ENCODE measurements at places on chromosomes 16 and 17. TPM values are rescaled to one million over a fixed set of nuclear protein-coding genes. Genes with fewer than 3 reads are reported as not detected.
A peak's percentile ranks its signal among the peaks of the same experiment; 100 is the strongest.

DNA sequence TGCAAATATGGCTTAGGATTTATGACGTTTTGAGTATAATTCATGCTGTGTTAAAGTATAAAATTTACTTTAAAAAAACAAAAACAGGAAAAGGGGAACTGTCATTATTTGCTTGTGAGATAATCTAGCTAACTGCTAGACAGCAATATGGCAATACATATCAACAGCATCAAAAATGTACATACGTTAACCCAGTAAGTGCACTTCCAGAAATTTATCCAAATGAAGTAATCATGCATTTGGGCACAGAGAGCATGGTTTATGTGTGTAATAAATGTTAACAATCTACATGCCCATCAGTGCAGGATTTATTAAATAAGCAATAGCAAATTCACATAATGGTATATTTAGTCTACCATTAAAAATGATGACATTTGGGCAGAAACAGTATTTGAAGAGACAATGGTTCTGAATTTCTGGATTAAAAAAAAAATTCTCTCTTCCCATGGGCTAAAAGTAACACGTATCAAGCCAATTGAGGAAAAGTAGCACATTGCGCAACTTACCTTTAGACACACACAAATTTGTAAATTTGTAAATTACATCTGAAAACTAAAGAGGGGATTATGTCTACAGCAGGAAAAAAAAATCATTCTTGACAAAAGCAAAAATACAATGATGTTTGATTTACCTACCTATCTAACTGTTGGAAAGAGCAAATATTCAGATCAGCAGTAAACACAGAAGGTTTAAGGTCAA is 80.2 kb downstream of the CACNG1 start:
- DNase-seq = no peak
- H3K27me3 ChIP-seq = no peaks in the 10 kb centered on the region
- no peak overlapping the region for H3K4me3 ChIP-seq
- no peak overlapping the region for H3K27ac ChIP-seq
- H3K4me1 ChIP-seq = no peaks in the 10 kb centered on the region
- H3K36me3 ChIP-seq = peaks cover 6% of the 10 kb centered on the region

- H3K36me3 ChIP-seq = no peaks in the 10 kb centered on the region
- H3K27ac ChIP-seq = no peak overlapping the region
- H3K27me3 ChIP-seq = no peaks in the 10 kb centered on the region
- no peaks in the 10 kb centered on the region for H3K4me1 ChIP-seq
Measured at GRCh38 chr17:40824015-40824832, 1.8 kb upstream of the KRT10 start.

DNA sequence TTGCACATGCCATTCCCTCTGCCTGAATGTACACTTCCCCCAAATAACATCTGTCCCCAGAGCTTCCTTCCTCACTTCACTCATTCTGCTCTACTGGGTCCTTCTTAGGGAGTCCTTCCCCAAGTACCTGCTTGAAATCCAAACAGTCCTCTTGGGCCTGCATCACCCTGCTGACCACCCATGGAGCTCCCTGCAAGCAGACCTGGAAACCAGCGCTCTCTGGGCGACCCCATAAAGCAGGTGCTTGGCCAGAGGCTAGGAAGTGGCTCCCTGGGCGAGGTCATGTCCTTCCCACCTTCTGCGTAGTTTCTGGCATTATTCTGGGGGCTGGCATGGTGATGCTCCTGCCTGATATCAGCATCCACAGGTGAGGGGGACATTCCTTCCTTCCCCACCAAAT is 12.2 kb upstream of the NTN1 start:
- DNase-seq = no peak
- no peak overlapping the region for H3K27ac ChIP-seq
- H3K4me1 ChIP-seq = no peaks in the 10 kb centered on the region
- no peak overlapping the region for H3K4me3 ChIP-seq
- H3K27me3 ChIP-seq = peaks cover 19% of the 10 kb centered on the region

Gene CHST5
- total RNA-seq = 0.13 TPM

- no peaks in the 10 kb centered on the region for H3K4me1 ChIP-seq
- H3K36me3 ChIP-seq = peaks cover 8% of the 10 kb centered on the region
- H3K27me3 ChIP-seq = no peaks in the 10 kb centered on the region
- H3K27ac ChIP-seq = no peak overlapping the region
Measured at GRCh38 chr16:71746442-71747046, 22.0 kb upstream of the PHLPP2 start.

Gene ODAD4
- 6.0 TPM for total RNA-seq

DNA sequence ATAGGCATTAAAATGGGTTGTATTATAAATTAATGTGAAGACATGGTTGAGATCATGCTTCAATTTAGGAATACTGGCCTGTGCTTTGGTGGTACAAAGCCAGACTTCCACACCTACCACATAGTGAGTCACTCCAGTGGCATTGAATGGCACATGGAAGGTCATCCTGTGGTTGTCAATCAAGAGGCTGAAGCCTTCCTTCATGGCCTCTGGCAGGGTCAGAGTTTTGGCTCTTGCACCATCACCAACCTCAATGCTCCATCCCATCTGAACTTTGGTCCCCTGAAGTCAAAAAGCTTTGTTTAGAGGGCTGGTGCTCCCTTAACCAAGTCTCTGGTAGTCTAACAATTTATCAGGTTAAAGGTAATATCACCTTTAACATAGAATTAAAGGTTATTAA is 6.1 kb downstream of the ZP2 start:
- H3K27me3 ChIP-seq = no peaks in the 10 kb centered on the region
- no peak for DNase-seq
- H3K4me1 ChIP-seq = no peaks in the 10 kb centered on the region
- no peak overlapping the region for H3K4me3 ChIP-seq
- no peaks in the 10 kb centered on the region for H3K36me3 ChIP-seq

DNA sequence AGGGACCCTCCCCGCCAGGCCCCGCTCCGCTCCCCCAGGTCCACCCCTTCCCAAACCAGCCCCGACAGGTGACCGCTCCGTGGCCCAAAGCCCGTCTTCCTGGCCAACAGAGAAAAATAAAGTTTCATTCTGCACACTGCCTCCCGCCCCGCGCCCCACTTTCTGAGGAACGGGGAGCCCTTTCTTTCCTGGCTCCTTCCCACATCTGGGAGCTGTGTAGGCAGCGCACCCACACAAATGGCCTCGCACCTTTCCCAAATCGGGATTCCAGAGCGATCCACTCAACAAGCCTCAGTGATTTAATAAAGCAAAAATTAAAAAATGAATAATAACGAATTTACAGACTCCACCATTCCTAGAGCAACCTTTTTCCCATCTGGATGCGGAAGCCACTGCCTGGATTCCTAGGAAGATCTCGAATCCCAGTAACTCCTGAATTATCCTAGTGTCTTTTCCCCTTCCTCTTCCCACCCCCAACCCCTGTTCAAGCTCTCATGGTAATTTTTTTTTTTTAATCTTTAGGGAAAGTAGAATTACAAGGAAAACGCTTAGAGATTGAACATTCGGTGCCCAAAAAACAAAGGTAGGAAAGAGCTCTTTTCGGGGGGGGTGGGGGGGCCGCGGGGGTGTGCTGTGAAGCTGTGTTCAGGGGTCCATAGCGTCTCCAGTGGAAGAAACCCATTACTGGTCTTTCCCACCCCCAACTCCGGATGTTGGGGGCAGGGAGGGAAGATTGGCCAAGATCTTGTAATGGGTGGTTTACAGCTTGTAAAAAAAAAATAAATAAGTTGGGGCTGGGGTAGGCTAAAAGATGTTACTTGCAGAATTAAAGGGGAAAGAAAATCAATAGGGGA is 1.6 kb downstream of the IGF2BP1 start:
- no peaks in the 10 kb centered on the region for H3K36me3 ChIP-seq
- H3K4me1 ChIP-seq = peaks cover 5% of the 10 kb centered on the region
- H3K27me3 ChIP-seq = peaks cover 24% of the 10 kb centered on the region
- DNase-seq = no peak
- H3K4me3 ChIP-seq = no peak overlapping the region

GRCh38 chr17:1797323-1797722 is 32.4 kb downstream of the SMYD4 start:
- no peaks in the 10 kb centered on the region for H3K36me3 ChIP-seq
- H3K27ac ChIP-seq = no peak overlapping the region
- H3K4me3 ChIP-seq = no peak overlapping the region
- no peaks in the 10 kb centered on the region for H3K4me1 ChIP-seq

Gene YWHAE
- 495 TPM for total RNA-seq

DNA sequence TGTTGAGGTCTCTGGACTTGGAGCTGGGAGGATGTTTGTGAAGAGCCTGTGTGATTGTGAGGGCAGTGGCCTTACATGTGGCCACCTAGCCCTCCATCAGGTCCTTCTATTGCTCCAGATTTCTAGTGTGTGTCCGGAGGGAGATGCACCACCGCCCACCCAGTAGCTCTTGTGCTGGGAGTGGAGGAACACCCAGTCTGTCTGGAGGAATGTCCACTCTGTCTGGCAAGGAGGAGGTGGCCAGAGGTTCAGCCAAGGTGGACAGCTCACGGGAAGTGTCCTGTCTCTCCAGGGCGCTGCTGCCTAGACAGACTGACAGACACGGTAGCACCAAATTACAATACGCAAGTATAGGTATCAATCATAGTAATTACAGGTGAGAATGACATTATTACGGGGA is 10.6 kb downstream of the RPTOR start:
- no peak overlapping the region for H3K4me3 ChIP-seq
- no peaks in the 10 kb centered on the region for H3K36me3 ChIP-seq
- no peak for DNase-seq
- no peak overlapping the region for H3K27ac ChIP-seq

- no peaks in the 10 kb centered on the region for H3K36me3 ChIP-seq
- H3K27ac ChIP-seq = no peak overlapping the region
- no peaks in the 10 kb centered on the region for H3K27me3 ChIP-seq
Measured at GRCh38 chr16:17306745-17307144, 164.0 kb downstream of the XYLT1 start.

GRCh38 chr16:57374067-57374534 is 1.8 kb downstream of the CX3CL1 start:
- H3K4me1 ChIP-seq = peaks cover 33% of the 10 kb centered on the region
- H3K27me3 ChIP-seq = no peaks in the 10 kb centered on the region
- DNase-seq = peak; percentile 62
- H3K36me3 ChIP-seq = no peaks in the 10 kb centered on the region
- peak overlapping the region; percentile 97 for H3K27ac ChIP-seq
- H3K4me3 ChIP-seq = peak overlapping the region; percentile 75

DNA sequence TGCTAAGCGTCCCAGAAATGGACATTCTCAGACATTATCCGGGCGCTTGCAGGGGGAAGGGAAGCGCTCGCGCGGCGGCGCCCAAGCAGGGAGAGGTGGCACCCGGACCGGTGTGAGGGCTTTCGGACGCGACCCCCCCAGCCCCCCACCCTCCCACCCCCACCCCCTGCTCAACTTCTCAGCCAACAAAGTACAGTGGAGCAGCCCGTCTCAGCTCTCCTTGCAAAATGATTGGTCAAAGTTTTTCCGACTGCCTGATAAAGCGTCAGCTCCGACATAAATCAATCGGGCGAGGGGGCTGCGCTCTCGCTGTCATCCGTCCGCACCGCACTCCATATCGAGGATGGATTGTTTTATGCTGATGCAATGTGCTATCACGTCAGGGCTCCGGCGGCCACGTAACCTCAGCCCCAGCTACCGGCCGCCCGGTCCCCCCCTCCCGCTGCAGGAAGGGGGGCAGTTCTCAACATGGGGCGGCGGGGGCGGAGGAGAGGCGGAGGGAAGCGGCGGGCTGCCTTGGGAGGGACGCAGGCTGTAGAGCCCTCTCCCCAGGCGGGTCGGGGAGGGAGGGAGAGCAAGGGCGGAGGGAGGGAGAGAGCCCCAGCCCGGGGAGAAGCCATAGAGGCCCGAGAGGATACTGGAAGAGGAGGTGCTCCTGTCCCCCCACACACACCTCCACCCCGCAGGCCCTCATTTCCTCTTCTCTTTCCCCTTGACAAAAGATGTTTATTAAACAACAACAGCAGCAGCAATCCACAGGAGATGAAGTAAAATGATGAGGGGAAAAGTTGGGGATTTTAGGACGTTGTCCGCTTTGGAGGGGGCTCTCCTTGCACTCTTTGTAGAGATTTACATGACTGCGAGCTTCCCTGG is at the start of gene HOXB9:
Gene HOXB9, minus strand, starts transcription at position 114 of the 873 bp plus-strand sequence. Its CDS starts 89 bp downstream, at position 25.
- DNase-seq = peak; percentile 90
- peak within 1 kb of the TSS; percentile 86 for H3K27ac ChIP-seq
- no peaks in the 10 kb centered on the region for H3K36me3 ChIP-seq

DNA sequence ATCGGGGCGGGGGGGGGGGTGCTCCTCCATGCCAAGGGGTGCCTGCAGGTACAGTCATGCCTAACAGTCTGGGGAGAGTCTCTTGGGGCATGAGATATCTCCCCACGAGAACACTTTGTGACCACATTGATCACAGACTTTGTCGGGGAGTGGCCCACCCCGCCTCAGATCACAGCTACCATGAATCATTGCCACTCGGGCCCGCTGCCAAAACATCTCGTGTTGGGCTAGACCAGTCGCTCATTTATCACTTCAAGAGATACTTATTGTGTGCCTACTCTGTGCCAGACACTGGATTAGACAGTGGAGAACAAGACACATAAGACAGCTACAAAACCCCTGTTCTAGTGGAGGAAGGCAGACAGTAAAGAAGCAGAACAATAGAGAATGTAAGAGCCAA is 72.6 kb downstream of the CLEC16A start:
- no peak overlapping the region for H3K27ac ChIP-seq
- H3K4me1 ChIP-seq = no peaks in the 10 kb centered on the region
- no peak for DNase-seq
- H3K27me3 ChIP-seq = no peaks in the 10 kb centered on the region
- H3K4me3 ChIP-seq = no peak overlapping the region

Data from kidney (tissue), 22 donors.